ENCODE measurements at places on chromosomes 7 and 10. TPM values are rescaled to one million over a fixed set of nuclear protein-coding genes. Genes with fewer than 3 reads are reported as not detected.

STAM gene
- total RNA-seq, result 21.2 TPM

ZNF92 gene
- total RNA-seq, result 15.9 TPM

DRGX gene
- not detected for total RNA-seq

ATG9B gene
- total RNA-seq, result 15.7 TPM

CACNB2 gene
- not detected for total RNA-seq

DOCK4 gene
- 0.28 TPM for total RNA-seq

MKX gene
- 0.08 TPM for total RNA-seq

LRRN3 gene
- 253 TPM for total RNA-seq
